ENCODE measurements at places on chromosomes 1 and 21. TPM values are rescaled to one million over a fixed set of nuclear protein-coding genes. Genes with fewer than 3 reads are reported as not detected.

SMYD2 gene
- total RNA-seq, result 37.1 TPM

ROR1 gene
- total RNA-seq, result 1.8 TPM

DNA sequence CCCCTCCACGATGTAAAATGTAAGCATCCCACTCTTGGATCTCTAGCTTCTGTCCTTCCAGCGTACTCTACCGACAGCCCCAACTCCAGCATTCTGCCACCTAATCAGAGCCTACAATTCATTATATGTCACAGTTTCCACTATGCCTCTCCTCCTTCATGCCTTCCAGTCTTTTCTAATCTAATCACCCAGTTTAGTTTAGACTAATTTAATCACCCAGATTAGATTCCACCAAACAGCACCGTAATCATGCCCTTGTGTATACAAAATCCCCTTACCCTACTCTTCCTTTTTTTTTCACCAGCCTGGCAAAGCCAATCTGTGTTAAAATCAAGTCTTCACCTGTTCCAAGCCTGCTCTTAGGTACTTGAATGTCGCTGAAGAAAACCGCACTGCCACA, 49.8 kb upstream of the KANK4 start:
- no peak for DNase-seq

DNA sequence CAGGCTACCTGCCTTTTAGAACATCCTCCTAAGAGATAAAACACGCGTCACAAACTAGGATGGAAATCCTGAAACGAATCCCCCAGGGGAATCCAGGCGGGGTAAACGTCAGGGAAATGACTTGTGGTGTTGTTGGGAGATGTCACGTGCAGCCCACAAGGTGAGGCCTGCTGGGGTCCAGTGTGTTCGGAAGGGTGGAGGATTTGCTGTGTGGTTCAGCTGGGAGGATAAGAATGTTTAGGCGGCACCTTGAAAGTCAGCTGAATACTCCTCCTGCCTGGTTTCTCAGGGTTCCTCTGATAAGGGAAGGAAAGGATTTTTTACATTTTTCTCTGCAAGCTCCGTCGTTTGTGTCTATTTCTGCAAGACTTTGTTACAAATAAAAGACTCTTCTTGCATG, 74.7 kb upstream of the EFHD2 start:
- DNase-seq, result no peak

DNA sequence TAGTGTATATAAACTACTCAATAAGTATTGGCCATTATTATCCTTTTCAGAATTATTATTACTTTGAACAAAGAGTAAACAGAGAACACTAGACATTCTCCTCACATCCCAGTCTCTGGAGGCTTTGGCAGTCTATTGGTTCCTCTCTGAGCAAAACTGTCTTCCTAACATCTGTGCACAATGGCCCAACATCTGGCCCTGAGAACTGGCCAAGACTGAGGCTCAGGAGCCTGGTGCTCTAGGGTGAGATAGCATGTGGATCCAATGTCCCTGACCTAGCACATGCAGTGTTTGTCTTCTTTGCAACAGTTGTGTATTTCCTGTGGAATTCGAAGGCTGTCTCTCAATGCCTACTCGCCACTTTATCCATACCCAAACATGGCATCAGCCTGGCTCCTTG, 313.2 kb upstream of the KAZN start:
- DNase-seq, result no peak

DNA sequence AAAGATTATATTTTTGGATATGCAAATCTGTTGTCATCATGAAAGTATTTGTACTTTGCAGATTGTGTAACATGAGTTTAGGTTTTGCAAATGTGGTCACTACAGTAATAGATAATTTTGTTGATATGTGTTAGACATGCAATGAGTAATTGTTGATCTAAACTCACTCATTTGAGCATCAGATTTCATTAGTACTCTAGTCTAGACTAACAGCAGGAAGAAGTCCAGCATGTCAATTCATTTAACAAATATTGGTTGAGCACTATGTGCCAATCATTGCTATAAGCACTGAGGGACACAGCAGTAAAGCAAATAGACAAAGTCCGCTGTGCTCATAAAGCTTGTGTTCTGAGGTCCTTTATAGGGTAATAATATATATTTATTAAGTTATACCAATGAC, 350.0 kb downstream of the USP25 start:
- DNase-seq, result no peak

SDC3 gene
- 11.5 TPM for total RNA-seq

DNA sequence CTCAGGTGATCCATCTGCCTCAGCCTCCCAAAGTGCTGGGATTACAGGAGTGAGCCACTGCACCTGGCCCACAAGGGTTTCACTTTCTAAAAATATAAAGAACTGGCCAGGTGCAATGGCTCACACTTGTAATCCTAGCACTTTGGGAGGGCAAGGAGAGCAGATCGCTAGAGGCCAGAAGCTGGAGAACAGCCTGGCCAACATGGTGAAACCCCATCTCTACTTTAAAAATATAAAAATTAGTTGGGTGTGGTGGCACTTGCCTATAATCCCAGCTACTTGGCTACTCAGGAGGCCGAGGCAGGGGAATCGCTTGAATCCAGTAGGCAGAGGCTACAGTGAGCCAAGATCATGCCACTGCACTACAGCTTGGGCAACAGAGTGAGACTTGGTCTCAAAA, 25.7 kb downstream of the MRPL39 start:
- DNase-seq, result no peak

DNA sequence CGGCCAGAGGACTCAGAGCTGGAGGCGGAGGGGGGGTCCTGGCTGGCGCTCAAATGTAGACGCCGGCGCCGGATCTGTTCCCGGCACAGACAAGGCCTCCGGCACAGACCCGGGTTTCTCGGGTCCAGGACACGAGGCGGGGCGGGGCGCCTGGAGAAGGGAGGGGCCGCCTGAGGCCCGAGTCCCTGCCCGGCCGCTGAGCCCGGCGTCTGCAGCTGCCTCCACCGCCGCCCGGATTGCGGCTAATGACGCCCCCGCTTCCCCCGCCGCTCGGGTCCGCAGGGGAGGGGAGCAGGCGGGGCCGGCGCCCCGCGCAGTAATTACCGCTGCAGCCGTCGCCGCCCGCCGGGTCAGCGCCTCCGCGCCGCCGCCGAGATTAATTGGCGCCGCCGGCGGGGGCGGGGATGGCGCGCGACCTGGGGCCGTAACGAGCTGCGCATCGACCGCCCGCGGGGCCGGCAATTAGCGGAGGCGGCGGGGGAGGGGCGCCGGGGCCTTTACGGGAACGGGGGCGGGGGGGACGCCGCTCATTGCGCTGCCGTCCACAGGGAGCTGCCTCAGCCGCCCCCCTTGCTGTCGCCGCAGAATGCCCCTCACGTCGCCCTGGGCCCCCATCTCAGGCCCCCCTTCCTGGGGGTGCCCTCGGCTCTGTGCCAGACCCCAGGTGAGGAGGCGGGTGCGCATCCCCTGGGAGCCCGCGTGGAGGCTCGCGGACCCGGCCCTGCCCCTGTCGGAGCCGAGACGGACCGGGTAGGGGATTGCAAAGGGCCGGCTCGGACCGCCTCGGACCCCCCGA, 17.3 kb downstream of the NOC2L start:
- no peak for DNase-seq

DNA sequence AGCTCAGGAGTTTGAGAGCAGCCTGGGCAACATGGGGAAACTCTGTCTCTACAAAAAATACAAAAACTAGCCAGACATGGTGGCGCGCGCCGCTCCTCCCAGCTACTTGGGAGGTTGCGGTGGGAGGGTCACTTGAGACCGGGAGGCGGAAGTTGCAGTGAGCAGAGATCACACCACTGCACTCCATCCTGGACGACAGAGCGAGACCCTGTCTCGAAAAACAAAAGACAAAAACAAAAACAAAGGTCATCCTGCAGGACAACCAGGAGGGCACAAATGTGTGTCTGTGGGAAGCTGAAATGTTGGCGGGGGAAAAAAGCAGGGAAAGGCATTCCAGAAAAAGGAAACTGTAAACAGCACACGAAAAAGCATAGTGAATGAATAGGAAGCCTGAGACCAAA, 104.1 kb upstream of the HNRNPU start:
- no peak for DNase-seq

KCNJ9 gene
- not detected for total RNA-seq

GRCh38 chr1:39394598-39394997, 96.8 kb upstream of the BMP8A start:
- DNase-seq, result no peak

DNA sequence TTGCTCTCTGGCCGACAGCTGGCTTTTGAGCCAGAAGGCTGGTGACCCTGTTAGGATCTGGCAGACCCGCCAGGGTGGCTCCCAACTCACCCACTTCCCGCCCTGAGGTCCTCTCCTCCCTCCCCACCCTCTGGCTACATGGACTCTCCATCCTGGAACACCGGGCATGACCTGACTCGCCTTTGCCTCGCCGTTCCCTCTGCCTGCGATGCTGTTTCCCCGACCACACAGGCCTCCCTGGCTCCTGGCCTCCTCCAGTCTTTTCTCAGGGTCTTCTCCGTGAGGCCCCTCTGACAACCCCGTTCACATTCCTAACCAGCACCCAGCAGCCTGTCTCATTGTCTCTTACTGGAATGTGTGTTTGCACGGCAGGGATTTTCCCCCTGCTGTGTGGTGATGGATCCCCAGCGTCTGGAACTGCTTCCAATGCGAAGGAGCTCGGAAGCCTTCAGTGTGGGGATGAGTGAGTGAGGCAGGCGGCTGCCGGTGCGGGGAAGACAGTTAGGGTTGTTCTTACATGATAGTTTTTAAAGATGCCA, 46.0 kb upstream of the POFUT2 start:
- no peak for DNase-seq

All from psoas muscle (tissue), 8 donors.